ENCODE measurements at places on chromosomes 16 and 17.
A peak's percentile ranks its signal among the peaks of the same experiment; 100 is the strongest.

GRCh38 chr16:67963292-67963661 is 5.2 kb downstream of the SLC12A4 start:
- DNase-seq = no peak

DNA sequence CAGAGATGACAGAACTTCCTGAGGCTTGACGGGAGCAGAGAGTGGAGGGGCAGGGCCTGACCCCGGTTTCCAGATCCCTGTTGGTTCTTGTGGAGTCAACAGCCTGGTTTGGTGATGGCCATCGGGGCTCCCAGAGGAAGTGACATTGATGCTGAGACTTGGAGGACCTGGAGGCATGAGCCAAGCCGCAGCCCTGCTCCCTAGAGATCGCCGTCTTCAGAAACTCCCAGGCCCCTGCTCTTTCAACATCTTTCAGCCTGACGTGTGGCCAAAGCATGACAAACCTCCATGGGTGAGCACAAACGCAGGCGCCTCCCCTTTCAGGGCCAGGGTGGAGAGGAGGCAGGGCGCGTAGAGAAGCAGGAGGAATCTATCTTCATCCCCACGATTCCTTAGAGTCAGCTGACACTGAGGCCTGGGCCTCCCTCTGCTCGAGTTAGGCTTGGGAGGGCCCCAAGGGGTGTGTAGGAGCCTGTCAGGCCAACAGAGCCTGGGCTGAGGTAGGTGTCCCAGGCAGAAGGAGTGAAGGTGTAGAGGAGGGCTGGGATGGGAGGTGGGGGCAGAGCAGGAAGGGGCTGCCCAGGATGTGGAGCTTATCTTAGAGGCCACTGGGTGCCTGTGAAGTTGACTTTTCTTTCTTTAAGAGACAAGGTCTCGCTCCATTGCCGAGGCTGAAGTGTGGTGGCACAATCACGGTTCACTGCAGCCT is 56.1 kb upstream of the MED9 start:
- no peak for DNase-seq

DNA sequence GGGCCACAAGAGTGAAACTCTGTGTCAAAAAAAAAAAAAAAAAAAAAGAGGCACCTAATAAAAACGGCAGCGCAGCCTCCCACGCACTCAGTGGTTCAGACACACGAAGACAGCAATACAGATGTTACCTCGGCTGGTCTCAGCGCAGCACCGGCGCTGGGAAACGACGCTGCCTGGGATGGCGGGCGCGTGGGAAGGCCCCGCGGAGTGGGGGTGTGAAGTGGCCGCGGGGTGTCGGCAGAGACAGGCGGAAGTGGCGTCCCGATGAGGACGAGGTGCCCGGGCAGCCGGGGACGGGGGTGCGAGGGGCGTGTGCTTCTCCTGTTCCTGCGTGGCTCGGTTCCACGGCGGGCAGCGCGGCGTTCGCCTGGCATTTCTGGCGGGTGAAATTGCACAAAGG is 179.4 kb downstream of the BANP start:
- DNase-seq = no peak

DNA sequence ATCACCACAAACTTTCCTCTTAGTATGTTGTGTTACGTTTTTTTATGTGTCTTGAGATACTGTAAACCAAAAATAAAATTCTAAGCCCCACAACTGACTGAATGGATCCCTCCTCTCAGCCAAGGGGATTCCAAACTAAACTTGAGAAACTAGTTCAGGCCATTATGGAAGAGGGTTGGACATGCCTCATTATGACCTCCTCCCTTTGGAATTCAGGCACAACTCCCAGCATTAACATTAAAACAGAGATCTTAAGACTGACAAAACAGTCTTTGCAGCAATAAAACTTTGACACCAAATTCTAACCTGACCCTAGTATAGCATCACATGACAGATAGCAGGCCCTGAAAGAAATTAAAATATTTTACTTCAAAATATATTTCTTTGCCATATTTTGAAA is 51.1 kb upstream of the SLC47A1 start:
- peak; percentile 19 for DNase-seq

GRCh38 chr17:27560668-27561067 is 70.3 kb upstream of the LGALS9 start:
- DNase-seq = no peak

DNA sequence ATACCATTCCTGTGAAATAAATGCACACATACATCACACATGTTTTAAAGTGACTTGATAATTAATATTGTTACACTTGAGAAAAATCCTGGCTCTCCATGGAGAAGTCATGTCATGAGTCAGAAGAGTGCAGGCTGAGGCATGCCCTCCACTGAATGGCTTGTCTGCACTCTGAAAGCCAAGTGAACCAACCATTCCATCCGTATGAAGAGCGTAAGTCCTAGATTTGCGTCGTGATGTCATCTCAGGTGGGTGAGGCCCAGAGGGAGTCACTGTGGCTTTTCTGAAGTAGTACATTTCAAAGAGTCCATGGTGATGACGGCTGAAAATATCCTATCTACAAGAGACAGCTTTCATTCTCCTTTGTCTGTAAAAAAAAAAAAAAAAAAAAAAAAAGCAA is 83.5 kb upstream of the IRX5 start:
- DNase-seq = no peak

- no peak for DNase-seq
These were observed 188.5 kb downstream of the MAP2K6 start for GRCh38 chr17:69602972-69603371.

DNA sequence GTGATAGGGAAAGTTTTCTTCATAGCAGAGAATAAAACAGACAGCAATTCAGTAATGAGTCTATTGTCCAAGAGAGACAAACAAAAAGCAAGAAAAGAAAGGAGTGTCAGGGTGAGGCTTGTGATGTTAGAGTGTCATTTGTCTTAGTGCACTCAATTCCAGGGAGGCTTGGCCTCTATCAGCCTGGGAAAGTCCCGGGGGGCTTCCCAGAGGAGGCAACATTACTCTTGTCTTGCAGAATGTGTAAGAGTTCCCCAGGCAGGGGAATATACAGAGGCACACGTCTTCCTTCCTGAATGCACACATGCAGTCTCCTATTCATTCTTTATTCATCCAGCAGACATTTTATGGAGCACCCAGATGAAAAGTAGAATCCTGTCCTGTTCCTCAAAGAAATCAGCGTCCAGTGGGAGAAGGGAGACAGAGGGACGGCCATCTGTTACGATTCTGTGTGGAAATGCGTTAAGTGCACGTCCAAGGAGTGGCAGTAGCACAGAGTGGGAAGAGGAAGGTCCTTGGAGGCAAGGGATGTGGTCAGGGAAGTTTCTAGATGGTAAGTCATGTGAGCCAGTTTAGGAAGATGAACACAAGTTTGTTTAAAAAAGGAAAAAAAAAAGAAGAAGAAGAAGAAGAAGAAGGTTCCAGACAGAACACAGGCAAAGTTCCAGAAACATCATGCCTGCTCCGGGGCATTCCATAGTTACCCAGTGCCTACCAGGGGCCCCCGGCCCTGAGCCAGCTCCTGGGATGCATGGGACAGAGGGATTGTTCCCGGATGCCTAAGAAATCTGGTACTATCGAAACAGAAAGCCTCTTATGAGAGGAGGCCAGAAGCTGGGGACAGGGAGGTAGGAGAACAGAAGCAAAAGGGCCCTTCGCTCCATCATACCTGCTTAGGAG is 21.1 kb downstream of the CACNG4 start:
- no peak for DNase-seq

- no peak for DNase-seq
These were observed 28.3 kb downstream of the ARSG start for GRCh38 chr17:68319410-68320162.

- no peak for DNase-seq
These were observed 4.4 kb downstream of the EPN3 start for GRCh38 chr17:50536683-50537646.

GRCh38 chr17:5588584-5588983 is 4.3 kb upstream of the NLRP1 start:
- DNase-seq = no peak

DNA sequence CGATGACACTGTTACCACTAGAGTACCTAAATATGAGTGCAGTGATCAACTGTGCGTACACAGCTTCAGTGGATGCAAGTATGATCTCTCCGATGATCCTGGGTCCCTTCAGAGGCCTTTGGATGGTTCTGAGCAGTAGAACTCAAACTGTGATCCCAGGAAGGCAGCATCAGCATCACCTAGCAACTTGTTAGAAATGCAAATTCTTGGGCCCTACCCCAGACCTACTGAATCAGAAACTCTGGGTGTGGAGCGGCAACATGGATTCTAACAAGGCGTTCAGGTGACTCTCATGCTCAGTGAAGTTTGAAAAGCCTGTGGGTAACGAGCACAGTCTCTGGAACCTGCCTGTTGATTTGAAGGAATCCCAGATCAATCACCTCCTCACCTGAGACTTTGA is 25.4 kb downstream of the TOX3 start:
- no peak for DNase-seq

GRCh38 chr16:9099131-9099625 is 7.7 kb downstream of the HAPSTR1 start:
- no peak for DNase-seq

DNA sequence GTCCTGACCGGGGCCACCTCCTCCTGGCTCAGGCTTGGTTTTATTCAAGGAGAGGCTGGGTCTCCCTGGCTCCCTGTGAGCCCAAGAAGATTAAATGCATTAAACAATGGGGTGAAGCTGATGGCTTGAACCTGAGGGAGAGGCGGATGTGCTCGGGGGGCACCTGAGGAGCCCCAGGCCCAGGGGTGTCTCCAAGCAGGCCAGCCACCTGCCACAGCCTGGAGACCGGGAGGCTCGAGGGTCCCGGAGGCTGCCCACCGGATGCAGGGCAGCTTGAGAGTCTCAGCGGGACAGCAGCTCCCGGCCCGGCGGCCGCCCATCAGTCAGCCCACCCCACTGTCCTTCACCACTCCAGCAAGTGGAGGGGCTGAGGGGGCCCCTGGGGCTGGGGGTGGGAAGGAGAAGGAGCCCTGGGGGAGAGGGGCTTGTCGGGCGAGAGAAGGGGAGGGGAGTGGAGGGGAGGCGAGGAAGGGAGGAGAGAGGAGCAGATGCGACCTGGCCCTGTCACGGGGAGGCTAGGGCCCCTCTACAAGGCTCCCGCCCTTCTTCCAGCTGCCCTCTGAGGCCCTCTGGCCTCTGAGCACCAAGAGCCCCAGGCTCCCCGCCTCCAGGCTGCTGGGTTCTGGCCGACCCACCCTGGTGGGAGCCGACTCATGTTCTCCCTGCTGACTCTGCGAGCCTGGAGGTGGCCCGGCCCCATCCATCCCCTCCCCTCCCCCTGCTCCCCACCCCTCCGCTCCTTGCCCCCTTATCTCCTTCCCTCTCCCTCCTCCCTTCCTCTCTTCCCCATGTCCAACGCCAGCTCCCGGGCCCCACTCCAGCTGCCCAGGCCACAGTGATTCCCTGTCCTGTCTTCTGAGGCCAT is 13.2 kb downstream of the CD7 start:
- DNase-seq = no peak

DNA sequence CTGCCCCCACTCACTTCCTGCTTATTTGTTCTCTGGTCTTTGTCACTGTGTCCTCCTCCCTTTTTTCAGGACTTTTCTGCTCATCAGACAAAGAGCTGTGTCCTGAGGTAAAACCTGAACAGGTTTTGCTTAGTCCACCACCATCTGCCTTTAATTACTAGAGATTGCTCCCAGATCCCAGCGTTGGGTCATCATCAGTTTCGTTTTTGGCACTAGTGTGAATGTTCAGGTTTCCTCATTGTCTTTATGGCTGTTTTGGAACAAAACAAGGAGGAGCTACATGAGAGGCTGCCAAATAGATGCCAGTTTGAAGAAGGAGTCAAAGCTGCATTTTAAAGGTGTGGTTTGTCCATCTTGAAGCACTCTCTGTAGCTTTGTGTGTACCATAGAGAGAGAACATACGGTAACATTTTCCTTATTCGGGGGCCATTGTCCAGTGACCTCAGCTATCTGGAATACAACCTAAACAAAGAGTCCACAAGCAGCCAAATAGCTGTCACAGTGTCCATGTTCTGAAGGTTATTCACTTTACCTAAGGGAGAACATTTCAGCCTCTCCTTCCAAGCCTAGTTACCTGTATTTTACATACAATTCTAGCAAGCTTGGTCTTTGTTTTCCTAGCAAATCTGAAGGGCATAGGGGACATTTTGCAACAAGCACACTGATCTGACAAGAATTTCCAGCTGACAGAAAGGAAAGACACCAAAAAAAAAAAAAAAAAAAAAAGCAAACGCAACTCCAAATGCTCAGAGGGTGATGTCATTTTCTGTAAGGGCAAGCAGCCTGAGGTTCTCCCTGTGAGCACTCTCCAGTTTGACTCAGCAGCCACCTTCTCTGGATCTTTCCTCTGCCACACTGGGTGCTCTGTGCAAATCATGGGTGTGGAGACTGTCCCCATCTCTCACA is 196.1 kb downstream of the NTN1 start:
- DNase-seq = peak; percentile 68

DNA sequence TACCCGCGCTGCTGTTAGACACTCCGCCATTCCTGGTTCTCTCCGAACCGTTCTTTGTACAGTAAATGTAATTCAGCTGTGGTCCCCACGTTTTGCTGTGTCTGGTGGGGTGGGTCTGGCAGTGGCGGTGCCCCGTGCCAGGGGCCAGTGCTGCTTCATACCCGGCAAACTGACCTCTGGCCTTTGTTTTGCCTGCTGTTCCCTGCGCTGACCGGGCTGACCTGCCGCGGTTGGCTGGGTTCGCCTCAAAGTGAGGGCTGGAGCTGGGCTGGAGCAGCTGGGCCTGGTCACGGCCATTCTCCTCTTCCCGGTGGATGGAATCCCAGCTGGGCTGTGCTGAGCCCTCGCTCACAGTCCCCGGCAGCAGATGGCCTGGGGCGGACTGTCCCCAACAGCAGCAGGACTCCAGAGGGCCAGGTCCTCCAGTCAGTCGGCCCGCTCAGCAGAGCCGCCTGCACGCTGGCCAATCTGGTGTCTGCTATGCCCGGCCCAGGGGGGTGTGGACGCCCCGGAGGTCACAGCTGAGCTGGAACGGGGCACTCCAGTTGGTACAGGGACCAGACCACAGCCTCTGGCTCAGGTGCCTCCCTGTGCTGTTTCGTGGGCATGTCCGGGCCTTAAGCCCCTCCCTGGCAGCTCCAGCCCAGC is 1.5 kb upstream of the WFIKKN1 start:
- no peak for DNase-seq

- DNase-seq = no peak
These were observed 1.5 kb upstream of the SOX9 start for GRCh38 chr17:72119077-72119872.

DNA sequence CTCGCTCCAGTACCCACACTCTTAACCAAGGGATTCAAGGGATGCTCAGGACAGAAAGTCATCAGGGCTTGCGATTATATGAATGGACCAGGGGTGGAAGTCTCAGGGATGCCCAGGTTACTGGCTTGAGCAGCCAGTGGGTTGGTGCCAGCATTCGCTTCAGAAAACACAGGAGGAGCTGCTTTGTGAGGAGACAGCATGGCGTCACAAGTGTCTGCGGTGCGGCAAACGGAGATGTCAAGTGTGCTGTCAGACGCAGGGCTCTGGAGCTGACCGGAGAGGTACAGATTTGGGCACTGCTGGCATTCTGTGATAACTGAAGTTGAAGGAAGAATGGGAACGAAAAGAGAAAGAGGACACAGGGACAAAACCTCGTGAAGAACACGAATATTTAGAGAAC is 4.1 kb downstream of the MARCHF10 start:
- DNase-seq = no peak
